HS-27A (cell line): ENCODE measurements at places on chromosomes 12 and 14.

DNA sequence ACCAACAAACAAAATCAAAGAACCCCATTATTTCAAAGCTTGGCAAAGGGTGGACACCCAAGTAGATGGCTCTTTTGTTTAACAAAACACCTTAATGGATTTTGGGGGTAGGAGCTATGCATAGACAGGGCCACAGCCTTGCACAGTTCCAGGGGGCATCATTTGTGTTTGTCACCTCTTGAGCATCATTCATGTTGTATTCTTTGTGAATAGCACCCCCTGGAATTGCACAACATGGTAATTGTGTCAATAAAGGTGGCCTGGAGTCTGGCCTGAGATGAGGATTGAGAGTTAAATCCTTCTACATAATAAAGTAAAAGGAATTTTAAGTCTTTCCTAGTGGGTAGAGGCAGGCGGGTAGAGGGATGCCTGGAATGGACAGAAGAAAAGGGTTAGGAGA is 3.3 kb upstream of the FRS2 start:
- no peak for DNase-seq

- DNase-seq: no peak
These were observed 24.9 kb downstream of the DEGS2 start for GRCh38 chr14:100134586-100134985.

- no peak for DNase-seq
These were observed 79.3 kb downstream of the RFLNA start for GRCh38 chr12:124374147-124374546.

- no peak for DNase-seq
These were observed 135.0 kb downstream of the ANO6 start for GRCh38 chr12:45350861-45351260.

DNA sequence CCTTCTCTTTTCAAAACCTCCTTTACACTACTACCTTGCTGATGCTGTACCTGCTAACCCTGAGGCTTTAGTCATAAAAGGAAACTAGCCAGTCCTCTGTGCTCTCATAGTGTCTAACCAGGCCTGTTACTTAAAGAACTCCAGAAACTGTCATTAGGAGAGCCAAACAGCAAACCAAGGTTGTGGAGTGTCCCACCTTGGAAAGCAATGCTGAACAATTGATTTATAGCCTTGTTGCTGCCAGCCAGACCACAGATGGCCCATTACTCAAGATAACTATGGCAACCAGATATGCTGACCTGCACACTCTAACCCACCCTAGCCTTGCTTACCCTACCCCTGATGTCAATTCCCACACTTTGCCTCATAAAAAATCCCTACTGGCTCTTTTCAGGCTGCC is 26.5 kb upstream of the BCAT1 start:
- no peak for DNase-seq
